Stimulated activated CD8-positive, alpha-beta memory T cell treated with anti-CD3 and anti-CD28 coated beads, Interleukin-15, amount 100 ng/mL, for 24 hours (primary cell): ENCODE measurements at places on chromosomes 3 and 15.
A peak's percentile ranks its signal among the peaks of the same experiment; 100 is the strongest.

GRCh38 chr3:99248130-99248529, 346.6 kb upstream of the DCBLD2 start:
- DNase-seq, result no peak

- DNase-seq, result no peak
Observed at GRCh38 chr3:18194431-18194830, 230.7 kb downstream of the SATB1 start.

GRCh38 chr15:98647774-98648653, at the start of gene IGF1R:
Gene IGF1R, plus strand, starts transcription at chr15:98648539. Its CDS starts 1,043 bp downstream, at chr15:98649582.
- DNase-seq, result peak; percentile 72

- DNase-seq, result no peak
Observed at GRCh38 chr15:40439461-40439959, 1.2 kb upstream of the BAHD1 start.

DNA sequence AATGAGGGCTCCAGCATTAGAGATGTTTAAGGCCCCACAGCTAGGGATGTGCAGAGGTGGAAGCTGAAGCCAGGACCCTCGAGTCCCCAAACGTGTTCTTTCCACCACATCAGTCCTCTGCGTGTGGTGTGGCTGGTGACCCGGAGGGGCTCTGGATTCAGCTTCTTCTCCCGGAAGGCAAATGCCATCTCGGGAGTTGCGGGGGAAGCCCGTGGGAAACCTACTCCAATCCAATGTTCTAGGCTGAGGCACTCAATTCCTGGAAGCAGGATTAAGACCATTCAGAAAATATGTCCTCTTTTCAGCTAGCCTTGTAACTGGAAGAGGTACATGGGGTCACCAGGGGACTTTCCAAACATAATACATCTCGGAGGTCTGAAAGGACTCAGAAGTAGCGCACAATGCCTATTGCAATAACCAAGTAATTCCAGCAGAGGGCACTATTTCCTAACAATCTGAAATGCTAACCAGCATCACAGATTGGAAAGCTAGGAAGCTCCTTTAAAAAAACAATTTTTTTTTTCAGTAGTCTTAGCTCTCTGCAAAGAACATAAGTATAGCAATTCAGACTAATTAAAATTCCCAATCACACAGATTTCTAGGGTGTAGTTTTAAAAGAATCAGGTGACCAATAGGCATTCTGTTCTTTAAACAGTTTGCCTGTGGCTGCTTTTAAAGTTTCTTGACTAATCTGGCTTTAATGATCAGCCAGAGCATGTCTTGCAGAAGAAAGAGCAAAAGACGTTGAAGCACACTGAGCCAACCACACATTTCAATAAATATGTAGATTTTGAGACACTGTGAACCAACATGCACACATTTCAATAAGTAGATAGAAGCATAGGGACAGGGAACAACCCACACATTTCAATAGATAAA, 36.1 kb downstream of the BNC1 start:
- no peak for DNase-seq

- no peak for DNase-seq
Observed at GRCh38 chr3:188446014-188446413, 292.1 kb downstream of the LPP start.

- no peak for DNase-seq
Observed at GRCh38 chr3:155736381-155736780, 8.5 kb downstream of the PLCH1 start.

DNA sequence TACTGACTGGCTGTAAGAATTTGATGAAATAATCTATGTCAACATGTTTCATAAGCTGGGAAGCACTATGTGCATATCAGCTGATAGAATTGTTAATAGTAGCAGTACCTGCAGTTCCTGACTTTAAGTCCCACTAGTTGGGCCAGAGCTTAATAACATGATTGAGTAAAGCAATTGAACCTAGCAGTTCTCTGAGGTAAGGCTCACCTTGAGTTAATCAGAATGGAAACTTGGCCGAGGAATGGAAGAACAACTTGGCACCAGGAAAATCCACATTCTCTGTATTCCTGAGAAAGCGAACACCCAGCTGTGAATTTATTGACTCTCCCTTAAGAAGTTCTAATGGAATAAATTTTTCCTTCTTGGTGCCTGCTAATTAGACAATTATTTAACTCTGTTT, 262.6 kb downstream of the IGSF11 start:
- DNase-seq, result no peak
